Dermis lymphatic vessel endothelial cell (primary cell): ENCODE measurements at places on chromosomes 2 and 18. TPM values are rescaled to one million over a fixed set of nuclear protein-coding genes. Genes with fewer than 3 reads are reported as not detected.

The NYAP2 gene
- total RNA-seq: not detected in 2 replicates

The BMPR2 gene
- 54.9 and 67.5 TPM in 2 replicates for total RNA-seq

The GPN1 gene
- 29.6 and 37.8 TPM in 2 replicates for total RNA-seq

The AFTPH gene
- total RNA-seq: 29.7 and 39.5 TPM in 2 replicates

The LIMS1 gene
- 410 and 441 TPM in 2 replicates for total RNA-seq

The NT5C1B gene
- total RNA-seq: not detected in 2 replicates

The RAB11FIP5 gene
- total RNA-seq: 56.0 and 79.7 TPM in 2 replicates

The SCYGR4 gene
- total RNA-seq: not detected in 2 replicates

The POTEF gene
- under 0.01 and 0.54 TPM in 2 replicates for total RNA-seq

The ZNF804A gene
- total RNA-seq: under 0.01 TPM in 1 of 2 replicates, not detected in the other

The TTN gene
- 2.0 and 3.4 TPM in 2 replicates for total RNA-seq

The TNFRSF11A gene
- total RNA-seq: 43.0 and 49.1 TPM in 2 replicates

The DCC gene
- under 0.01 TPM in 1 of 2 replicates, not detected in the other for total RNA-seq

The ERFE gene
- 0.22 TPM in 1 of 2 replicates, not detected in the other for total RNA-seq

The ZC3H6 gene
- 2.5 and 3.0 TPM in 2 replicates for total RNA-seq

The PDE1A gene
- total RNA-seq: 9.8 and 14.0 TPM in 2 replicates

The TOGARAM2 gene
- total RNA-seq: under 0.01 TPM in 1 of 2 replicates, not detected in the other

The SNTG2 gene
- total RNA-seq: 0.26 and 0.33 TPM in 2 replicates

The PAX3 gene
- total RNA-seq: under 0.01 and 0.33 TPM in 2 replicates

The FIGN gene
- total RNA-seq: 0.11 TPM in 1 of 2 replicates, not detected in the other

The MDH1B gene
- total RNA-seq: 0.11 and 0.17 TPM in 2 replicates

The LTBP1 gene
- 165 and 213 TPM in 2 replicates for total RNA-seq

The MALL gene
- total RNA-seq: 11.7 and 37.3 TPM in 2 replicates

The DLX1 gene
- 0.09 TPM in 1 of 2 replicates, not detected in the other for total RNA-seq

The CNDP1 gene
- not detected in 2 replicates for total RNA-seq

The DOK6 gene
- total RNA-seq: 0.11 and 1.1 TPM in 2 replicates

The KANSL3 gene
- 21.7 and 23.8 TPM in 2 replicates for total RNA-seq

The DYSF gene
- total RNA-seq: 34.2 and 48.6 TPM in 2 replicates

The POLR1A gene
- 5.5 and 10.7 TPM in 2 replicates for total RNA-seq

The HES6 gene
- 0.77 and 1.7 TPM in 2 replicates for total RNA-seq

The VWA3B gene
- not detected in 2 replicates for total RNA-seq

The CDKL4 gene
- total RNA-seq: 0.43 and 1.5 TPM in 2 replicates

The CFC1 gene
- not detected in 2 replicates for total RNA-seq

The LCT gene
- under 0.01 TPM in 2 replicates for total RNA-seq

The AKAIN1 gene
- total RNA-seq: not detected in 2 replicates

The NR4A2 gene
- total RNA-seq: 0.17 and 0.87 TPM in 2 replicates

The WNT10A gene
- not detected in 2 replicates for total RNA-seq

The FBXO41 gene
- under 0.01 and 0.09 TPM in 2 replicates for total RNA-seq

The CHN1 gene
- total RNA-seq: 4.8 and 6.5 TPM in 2 replicates
